ENCODE measurements at places on chromosomes 3 and 15.
A peak's percentile ranks its signal among the peaks of the same experiment; 100 is the strongest.

GRCh38 chr3:194212161-194212844 is 76.4 kb downstream of the HES1 start:
- DNase-seq: no peak

DNA sequence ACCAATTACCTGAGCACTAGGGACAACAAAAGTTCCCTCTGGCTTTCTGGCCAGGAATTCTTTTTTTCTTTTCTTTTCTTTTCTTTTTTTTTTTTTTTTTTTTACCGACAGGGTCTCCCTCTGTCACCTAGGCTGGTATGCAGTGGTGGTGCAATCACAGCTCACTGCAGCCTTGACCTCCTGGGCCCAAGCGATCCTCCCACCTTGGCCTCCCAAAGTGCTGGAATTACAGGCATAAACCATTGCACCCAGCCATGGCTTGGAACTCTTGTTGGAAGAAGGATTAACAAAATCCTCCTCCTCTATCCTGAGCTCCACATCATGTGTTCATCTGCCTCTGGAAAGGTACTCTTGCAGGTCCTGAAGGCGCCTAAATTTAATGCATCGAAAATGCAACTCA is 2.9 kb upstream of the LTF start:
- DNase-seq: no peak

GRCh38 chr3:115761927-115762305 is 138.6 kb downstream of the GAP43 start:
- DNase-seq: no peak

DNA sequence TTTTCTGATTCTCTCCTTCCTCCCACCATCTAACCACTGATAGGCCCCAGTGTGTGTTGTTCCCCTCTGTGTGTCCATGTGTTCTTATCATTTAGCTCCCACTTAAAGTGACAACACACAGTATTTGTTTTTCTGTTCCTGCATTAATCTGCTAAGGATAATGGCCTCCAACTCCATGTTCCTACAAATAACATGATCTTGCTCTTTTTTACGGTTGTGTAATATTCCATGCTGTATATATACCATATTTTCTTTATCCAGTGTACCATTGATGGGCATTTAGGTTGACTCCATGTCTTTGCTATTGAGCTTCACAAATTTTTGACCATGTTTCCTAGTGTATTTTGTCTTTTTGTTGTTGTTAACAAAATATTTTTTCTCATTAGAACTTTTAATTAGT is 30.6 kb downstream of the VEPH1 start:
- DNase-seq: no peak

- DNase-seq: peak; percentile 72
Measured at GRCh38 chr3:136141891-136142290, 54.2 kb downstream of the MSL2 start.

DNA sequence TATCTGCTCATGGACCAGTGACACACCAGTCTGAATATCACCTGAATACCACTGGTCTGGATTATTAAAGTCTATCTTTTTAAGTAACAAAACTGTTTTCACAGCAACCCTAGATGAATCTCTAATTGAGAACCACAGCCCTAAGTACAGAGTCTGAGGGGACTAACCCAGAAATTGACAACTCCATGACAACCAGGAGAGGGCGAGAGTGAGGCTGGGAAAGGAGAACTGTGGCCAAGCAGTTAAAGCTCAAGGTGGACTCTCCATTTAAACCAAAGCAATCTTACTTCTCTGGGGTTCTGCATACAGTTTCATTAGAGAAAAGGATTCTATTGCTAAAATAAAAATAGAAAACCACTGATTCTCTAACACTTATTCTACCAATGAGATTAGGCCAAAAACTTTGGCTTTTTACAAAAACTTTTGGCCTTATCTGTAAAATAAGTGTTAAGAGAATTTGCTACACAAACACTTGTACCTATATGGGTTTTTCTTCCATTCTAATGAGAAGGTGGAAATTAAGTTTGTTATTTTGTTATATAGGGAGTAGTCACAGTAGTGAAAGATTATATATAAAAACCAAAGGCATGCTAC is 11.4 kb downstream of the NEK10 start:
- DNase-seq: peak; percentile 72

GRCh38 chr3:144273601-144274000 is 302.0 kb downstream of the DIPK2A start:
- peak; percentile 1 for DNase-seq

- DNase-seq: no peak
Measured at GRCh38 chr3:17055374-17056276, 170.9 kb downstream of the PLCL2 start.

DNA sequence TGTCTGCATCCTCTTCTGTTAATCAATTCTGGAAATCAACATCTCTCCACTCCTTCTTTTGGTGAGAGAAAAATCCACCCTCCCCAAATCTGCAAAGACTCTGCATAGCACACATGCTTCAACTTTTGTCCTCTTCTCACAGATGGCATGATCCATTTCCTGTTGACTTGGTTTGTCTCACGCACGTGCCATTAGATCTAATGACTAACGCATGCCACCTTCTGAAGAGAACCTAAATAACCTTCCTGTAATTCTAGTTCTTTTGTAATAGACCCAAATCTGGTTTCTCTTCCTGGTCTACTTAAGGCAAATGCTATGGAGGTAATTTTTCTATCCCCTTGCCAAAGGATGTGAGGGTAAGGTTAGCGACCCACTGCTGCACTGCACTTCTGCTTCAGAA is 51.0 kb upstream of the ATOSA start:
- DNase-seq: peak; percentile 84

GRCh38 chr3:153853163-153853562 is 268.0 kb upstream of the ARHGEF26 start:
- no peak for DNase-seq

- DNase-seq: no peak
Measured at GRCh38 chr3:100756441-100756840, 47.1 kb downstream of the TFG start.

GRCh38 chr3:161576714-161577510 is 80.3 kb downstream of the OTOL1 start:
- peak; percentile 46 for DNase-seq

DNA sequence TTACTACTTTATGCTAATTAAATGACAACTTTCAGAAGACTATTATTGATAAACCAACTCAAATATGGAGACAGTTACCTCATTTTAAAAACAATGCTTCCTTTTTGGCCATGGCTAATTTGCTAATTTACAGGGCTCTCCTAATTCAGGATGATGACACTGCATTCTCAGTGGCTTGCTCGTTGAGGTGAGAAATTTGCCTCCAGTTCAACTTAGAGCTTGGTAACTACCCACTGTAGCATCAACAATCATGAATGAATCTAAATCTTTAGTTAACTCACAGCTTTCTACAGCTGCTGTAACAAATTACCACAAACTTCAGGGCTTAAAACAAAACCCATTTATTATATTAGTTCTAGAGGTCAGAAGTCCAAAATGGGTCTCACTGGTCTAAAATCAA is 14.0 kb downstream of the PBRM1 start:
- no peak for DNase-seq

GRCh38 chr3:139670196-139670595 is 7.6 kb downstream of the NMNAT3 start:
- DNase-seq: no peak

GRCh38 chr3:101577286-101577685 is 3.3 kb downstream of the PCNP start:
- DNase-seq: no peak

GRCh38 chr3:4821975-4822374 is 157.3 kb upstream of the BHLHE40 start:
- DNase-seq: no peak

GRCh38 chr3:53780171-53780570 is 66.0 kb downstream of the CHDH start:
- no peak for DNase-seq

GRCh38 chr3:121504618-121505017 is 41.2 kb downstream of the POLQ start:
- no peak for DNase-seq

DNA sequence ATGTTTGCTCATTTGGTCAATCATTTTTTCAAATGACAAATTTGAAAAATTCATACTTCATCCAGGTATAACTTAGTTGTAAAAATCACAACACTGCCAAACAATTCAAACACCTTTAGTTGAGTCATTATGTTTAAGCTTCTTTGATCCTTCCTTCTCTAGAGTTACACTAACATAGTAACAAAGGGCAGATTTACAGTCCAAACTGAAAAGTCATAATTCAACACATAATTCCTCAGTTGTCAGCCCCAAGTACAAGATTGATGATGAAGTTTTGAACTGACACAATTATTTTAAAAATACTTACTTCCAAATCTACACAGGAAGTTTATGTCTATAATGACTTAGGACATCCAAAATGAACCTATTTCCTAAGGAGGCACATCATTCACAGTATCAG is 264.1 kb downstream of the LSAMP start:
- no peak for DNase-seq

DNA sequence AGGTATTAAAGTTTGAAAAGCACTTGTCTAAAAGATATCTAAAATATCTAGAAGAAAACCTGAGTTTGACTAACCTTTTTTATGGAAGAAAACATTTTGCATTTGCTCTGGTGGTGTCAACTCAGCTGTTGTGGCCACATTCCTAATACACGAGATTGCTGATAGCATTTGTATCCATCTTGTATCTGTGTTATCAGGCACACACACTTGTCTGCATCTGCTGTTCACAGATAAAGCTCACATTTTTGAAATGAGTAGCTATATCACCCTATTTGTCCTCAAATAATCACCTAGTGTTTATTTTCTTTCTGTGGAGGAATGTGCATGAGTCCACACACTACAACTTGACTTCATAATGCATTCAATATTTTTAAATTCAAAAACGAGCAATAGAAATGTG is 632.3 kb upstream of the NR2F2 start:
- no peak for DNase-seq

DNA sequence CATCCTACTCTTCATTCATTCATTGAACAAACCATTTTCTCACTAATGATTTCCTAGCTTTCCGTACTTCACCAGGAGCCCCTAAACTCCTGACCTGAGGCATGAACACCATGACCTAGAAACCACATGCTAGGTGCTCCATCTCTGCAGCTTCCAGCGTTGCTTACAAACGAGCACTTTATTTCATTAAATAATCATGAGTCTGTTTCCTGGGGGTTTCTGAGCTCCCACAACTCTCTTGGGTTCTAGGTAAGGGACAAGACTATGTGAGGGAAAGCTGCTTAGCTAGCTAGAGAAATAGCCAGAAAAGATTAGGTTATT is 1.3 kb downstream of the MAP2K1 start:
- no peak for DNase-seq

DNA sequence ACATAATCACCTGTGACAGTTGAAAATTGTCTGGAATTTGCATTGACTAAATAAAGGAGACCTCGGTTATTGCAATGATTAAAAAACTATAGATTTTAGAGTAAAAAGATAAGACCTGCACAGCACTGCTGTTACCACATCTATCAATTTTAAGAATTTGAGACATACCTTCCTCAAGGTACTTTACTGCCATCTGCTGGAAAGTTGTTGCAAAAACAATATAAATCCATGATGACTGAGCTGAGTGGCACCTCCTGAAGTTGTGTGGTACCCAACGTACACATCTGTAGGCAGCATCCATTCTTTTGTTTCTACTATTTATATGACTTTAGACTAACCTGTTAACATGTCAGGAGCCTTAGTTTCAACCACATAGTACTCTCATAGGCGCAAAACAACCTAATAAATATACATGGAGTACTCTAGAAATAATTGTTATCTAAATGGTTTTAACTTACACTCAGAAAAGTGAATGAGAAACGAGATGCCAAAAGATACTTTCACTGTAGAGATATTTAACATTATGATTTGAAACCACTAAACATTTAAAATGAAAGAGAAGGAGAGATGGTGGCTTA is 106.7 kb downstream of the GHSR start:
- DNase-seq: peak; percentile 79

- DNase-seq: peak; percentile 83
Measured at GRCh38 chr3:149658744-149659497, 1.1 kb upstream of the WWTR1 start.

GRCh38 chr3:59411186-59411585 is 361.4 kb upstream of the CFAP20DC start:
- DNase-seq: no peak

GRCh38 chr3:188169830-188170455 is 16.0 kb downstream of the LPP start:
- no peak for DNase-seq

DNA sequence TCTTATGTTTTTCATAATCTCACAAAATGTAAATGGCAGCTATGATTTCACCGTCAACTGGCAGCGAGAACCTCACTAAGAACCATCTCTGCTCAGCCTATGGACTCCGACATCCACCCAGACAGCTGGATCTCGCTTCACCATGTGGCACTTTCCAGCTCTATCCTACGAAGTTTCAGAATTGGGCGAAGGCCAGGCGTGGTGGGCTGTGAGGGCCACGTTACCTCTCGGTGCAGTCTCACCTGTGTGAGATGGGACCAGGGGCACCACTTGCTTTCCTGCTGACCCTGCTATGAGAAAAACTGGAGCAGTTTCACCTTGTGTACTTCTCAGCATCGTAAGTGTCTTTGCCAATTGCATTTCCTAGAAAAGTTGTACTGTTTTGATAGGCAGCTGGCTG is 32.3 kb downstream of the CHDH start:
- DNase-seq: no peak

GRCh38 chr15:71730277-71731144 is 79.8 kb upstream of the NR2E3 start:
- DNase-seq: peak; percentile 74

Measured in ELR (cell line).